ENCODE measurements at places on chromosomes 3 and 15. TPM values are rescaled to one million over a fixed set of nuclear protein-coding genes. Genes with fewer than 3 reads are reported as not detected.

- DNase-seq, result no peak
Measured at GRCh38 chr3:66083784-66084213, 45.1 kb upstream of the MAGI1 start.

- peak; percentile 32 for DNase-seq
Measured at GRCh38 chr3:54949491-54950044, 21.7 kb upstream of the LRTM1 start.

GRCh38 chr15:95131131-95131556 is 899.8 kb downstream of the MCTP2 start:
- DNase-seq, result no peak

- DNase-seq, result no peak
Measured at GRCh38 chr3:217948-218347, 21.4 kb downstream of the CHL1 start.

DNA sequence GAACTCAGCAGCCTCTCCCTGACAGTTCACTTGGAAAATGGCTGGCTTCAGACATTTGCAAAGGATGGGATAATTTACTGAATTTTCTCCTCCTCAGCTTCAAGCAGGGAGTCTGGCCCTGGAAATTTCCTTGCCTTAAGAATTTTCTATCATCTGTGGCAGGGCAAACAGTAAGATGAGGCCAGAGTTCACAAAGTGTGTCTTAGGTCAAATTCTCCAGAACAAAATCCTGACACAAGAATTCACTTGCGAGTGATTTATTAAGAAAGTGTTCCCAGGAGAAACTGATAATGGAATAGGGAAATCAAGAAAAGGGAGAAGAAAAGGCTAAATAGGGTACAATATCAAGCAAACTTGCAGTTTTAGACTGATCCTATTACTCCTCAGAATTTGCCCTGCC is 55.3 kb downstream of the SNTN start:
- no peak for DNase-seq

DNA sequence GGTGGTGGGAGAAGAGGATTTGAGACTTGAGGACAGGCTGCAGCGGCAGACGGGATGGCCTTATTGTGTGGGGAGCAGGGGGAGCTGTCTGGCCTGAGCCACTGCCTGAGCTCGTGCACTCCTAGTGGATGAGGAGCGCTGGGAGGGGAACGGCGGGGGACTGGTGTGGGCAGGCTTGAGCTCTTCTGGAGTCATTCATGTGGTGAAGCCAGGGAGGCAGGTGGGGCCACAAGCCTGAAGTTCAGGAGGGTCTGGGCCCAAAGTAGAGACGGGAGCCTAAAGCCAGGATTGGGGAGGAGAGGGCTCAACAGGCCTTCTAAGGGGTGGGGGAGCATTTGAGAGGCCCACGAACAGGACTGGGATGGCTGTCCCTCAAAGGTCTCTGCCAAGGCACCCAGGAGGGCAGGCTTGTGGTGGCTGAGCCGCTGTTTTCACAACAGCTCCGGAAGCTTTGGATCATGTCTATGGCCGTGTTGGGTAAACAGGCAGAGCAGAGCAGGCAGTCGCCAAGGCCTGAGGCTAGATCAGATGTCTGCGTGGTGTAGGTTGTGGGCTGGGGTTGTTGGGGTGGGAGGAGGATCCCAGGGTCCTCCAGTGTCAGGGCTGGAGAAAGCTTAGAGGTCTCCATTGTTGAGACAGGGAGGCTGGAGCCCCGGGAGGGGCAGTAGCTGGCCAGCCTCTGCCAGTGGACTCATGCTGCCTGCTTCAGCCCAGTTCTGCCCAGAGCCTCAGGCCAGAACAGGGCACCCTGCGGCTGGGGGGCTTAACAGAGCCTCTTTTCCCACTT is 8.2 kb downstream of the PRKCD start:
- DNase-seq, result no peak

DNA sequence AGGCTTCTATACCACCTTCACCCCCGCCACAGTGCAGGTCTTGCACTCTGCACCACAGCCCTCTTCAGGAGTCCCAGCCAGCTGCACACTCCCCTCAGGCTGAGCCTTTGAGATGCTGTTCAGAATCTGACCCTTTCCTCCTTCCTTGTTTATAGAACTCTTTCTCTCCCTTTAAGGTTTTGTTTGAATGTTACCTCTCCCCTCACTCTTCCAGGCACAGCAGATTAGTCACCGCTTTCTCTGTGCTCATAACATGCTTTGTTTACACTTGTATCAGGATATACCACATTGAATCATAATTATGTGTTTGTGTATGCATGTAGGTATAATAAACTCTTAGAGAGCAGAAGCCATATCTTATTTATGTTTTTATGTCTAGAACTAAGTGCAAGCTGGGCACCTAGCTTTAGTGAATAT is 168.4 kb upstream of the BCL6 start:
- peak; percentile 19 for DNase-seq

DNA sequence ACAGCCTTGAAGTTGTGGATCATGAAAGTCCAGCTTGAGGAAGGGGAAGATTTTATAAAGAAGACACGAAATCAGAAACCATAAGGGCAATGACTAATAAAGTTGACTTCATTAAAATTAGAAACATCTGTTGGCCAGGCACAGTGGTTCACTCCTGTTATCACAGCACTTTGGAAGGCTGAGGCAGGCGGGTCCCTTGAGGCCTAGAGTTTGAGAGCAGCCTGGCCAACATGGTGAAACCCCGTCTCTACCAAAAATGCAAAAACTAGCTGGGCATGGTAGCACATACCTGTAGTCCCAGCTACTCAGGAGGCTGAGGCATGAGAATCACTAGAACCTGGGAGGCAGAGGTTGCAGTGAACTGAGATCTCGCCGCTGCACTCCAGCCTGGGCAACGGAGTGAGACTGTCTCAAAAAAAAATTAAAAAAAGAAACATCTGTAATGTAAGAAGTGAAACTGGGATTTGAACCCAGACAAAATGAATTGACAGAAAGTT is 7.9 kb upstream of the UBXN7 start:
- DNase-seq, result peak; percentile 7

DNA sequence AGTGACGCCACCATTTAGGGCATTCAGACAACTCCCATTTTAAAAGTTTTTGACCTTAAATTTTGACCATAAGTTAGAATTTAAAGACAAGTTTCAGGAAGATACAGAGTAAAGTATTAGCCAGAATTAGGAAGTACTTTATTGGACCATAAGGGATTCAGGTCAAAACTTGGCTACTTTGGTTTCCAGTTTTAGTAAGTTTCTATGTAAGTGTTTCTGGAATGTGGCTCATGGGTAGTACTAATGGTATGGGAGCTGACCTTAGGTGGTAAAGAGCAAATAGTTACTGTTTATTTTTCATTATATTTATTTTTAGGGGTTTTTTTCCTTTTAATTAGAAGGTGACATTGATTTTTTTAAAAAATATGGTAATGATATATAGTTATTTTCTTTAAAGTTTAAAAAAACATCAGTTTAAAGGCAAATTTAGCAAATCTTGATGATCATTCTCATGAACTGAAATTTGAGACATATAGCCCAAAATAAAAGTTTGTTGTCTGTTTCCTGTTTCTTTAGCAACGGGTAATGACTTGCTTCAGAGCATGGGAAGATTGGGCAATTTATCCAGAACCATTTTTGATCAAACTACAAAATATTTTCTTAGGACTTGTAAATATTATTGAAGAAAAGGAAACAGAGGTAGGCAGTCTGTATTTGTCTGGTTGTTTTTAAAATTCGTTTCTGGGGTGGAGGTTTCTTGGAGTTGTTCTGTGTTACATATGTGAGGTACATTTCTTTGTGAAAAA is 34.3 kb downstream of the U2SURP start:
- no peak for DNase-seq

DNA sequence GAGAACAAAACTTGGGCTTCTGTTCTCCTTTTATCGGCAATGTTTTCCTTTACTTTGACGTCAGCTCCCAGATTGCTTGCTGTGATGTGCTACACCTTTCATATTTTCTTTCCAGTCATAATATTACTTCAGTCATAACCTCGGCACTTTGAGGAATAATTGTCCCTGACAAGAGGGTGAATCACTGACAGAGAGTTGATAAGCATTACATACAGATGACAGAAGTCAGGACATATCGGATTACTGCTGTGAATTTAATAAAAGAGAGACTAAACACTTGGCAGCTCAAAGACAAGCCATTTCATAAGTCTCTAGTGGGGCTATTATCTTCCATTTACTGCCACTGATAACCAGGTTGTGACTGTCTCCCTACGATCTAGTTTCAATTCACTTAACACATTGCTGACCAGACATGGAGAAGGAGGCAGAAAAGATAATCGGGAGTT is 362.1 kb upstream of the ARRDC4 start:
- peak; percentile 57 for DNase-seq

- DNase-seq, result no peak
Measured at GRCh38 chr15:95845862-95846515, 484.5 kb upstream of the NR2F2 start.

GRCh38 chr3:115139072-115139471 is 8.0 kb downstream of the ZBTB20 start:
- no peak for DNase-seq

DNA sequence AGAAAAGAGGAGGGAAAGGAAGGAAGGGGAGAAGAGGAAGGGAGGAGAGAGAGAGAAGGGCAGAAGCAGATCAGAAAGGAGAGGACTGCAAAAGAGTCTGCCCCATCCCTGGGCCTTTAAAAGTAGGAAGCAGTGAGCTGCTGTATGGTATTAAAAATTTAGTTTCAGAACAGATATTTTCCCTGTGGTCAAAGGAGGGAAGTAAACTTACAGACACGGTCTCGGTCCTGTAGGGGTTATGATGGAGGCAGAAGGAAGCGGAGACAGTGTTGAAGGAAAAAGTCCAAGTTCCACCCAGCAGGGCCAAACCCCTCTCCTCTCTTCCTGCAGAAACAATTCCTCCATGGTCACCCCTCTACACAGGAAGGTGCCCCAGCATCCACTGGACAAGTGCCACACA is 122.0 kb upstream of the PROK2 start:
- DNase-seq, result no peak

DNA sequence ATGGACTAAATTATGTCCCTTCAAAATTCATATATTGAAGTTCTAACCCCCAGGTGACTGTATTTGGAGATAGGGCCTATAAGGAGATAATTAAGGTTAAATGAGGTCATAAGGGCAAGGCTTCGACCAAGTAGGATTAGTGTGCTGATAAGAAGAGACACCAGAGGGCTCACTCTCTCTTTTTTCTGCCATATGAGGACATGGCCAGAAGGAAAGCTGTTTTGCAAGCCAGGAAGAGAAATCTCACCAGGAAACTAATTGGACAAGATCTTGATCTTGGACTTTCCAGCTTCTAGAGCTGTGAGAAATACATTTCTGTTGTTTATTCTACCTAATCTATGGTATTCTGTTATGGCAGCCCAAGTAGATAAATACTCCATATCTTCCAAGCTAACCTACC is 503.6 kb upstream of the NAALADL2 start:
- peak; percentile 23 for DNase-seq

DNA sequence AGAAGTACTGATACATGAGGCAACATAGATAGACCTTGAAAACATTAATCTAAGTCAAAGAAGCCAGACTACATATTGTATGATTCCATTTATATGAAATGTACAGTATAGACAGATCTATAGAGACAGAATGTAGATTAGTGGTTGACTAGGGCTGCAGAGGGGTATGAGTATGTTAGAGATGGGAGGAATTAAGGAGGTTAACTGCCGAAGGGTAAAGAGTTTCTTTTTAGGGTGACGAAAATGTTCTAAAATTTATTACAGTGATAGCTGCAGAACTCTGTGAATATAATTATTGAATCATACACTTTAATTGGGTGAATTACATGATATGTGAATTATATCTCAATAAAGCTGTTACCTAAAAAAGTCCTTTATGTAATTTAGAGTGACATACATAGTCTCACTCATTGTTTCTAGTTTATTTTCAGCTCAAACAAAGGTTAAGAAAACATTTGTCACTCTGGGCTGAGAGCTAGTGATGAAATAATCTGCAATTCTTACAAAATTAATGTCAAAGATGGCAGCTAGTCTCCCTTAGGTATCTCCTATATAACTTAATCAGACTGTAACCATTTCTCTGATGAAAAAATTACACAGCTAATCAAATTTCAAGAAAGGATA is 61.4 kb downstream of the DENND4A start:
- DNase-seq, result no peak

GRCh38 chr3:87397211-87397610 is 120.8 kb upstream of the POU1F1 start:
- no peak for DNase-seq

DNA sequence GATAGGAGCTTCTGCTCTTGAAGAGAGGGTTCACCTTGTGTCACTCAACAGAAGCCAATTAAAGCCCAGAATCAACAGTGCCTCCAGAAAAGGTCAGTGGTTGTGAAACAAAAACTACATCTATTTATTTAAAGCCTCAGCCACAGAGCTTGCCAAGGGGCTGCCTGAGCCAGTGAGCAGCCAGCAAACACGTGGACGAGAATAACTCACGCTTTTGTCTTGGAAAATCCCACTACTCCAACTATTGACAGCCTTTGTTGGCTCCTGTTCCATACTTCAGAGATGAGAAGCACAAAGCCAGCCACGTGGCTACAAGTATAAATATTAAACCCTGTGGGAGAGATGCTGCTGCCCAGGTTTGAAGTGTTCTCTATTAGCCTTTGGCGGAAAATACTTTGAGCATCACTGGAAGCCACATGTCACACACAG is 10.3 kb downstream of the GPR156 start:
- DNase-seq, result no peak

GRCh38 chr15:62833646-62834045 is 208.9 kb upstream of the TPM1 start:
- DNase-seq, result no peak

DNA sequence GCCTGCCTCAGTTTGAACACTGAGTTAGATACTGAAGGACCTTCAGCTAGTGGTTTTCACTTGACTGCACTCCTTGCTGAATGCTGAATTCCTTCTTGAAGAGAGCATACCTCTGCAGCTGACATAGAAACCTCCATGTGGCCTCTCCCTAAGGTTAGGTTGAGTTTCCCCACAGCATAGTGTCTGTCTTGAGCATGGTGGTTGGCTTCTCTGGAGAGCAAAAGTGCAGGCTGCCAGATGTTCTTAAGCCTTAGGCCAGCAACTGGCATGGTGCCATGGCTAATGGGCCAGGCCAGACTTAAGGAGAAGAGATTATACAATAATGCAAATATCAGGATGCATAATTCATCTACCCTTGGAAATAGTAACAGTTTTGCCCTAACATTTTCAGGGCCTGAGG is 545.6 kb upstream of the ZNF385D start:
- DNase-seq, result no peak

DNA sequence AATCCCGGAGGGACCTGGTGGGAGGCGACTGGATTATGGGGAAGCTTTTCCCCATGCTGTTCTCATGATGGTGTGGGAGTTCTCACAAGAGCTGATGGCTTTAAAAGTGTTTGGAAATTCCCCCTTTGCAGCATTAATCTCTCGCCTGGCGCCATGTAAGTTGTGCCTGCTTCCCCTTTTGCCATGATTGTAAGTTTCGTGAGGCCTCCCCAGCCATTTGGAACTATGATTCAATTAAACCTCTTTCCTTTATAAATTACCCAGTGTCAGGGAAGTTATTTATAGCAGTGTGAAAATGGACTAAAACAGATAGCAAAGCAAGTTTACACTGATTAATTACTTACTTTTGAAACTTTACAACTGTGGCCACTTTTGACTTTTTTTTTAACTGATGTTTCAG is 10.6 kb upstream of the U2SURP start:
- no peak for DNase-seq

SERPINI1 gene
- total RNA-seq, result 7.7 TPM

NMNAT3 gene
- total RNA-seq, result 3.7 TPM

TYRO3 gene
- total RNA-seq, result 3.9 TPM

LZTFL1 gene
- total RNA-seq, result 25.2 TPM

PLS1 gene
- 31.6 TPM for total RNA-seq

CHRFAM7A gene
- 17.5 TPM for total RNA-seq

SERPINI2 gene
- not detected for total RNA-seq

ITIH1 gene
- not detected for total RNA-seq
